Small intestine (tissue), 16 donors: ENCODE measurements at places on chromosomes 4 and X. TPM values are rescaled to one million over a fixed set of nuclear protein-coding genes. Genes with fewer than 3 reads are reported as not detected.
A peak's percentile ranks its signal among the peaks of the same experiment; 100 is the strongest.

The CYTL1 gene
- polyA plus RNA-seq: 4.0 TPM

The CENPVL2 gene
- polyA plus RNA-seq: not detected

The KIAA1210 gene
- polyA plus RNA-seq: not detected

The GPRIN3 gene
- polyA plus RNA-seq: 3.7 TPM

The FOXR2 gene
- not detected for polyA plus RNA-seq

The RAB28 gene
- 7.4 TPM for polyA plus RNA-seq

The HOPX gene
- polyA plus RNA-seq: 83.0 TPM

The FAM9C gene
- polyA plus RNA-seq: 0.06 TPM

GRCh38 chrX:80749404-80749803 lies 60.3 kb downstream of the BRWD3 start:
- H3K27ac ChIP-seq: no peak overlapping the region
- no peaks in the 10 kb centered on the region for H3K4me1 ChIP-seq
- no peak for DNase-seq
- no peak overlapping the region for H3K4me3 ChIP-seq
- no peaks in the 10 kb centered on the region for H3K27me3 ChIP-seq
- no peaks in the 10 kb centered on the region for H3K36me3 ChIP-seq

- DNase-seq: no peak
- H3K27me3 ChIP-seq: no peaks in the 10 kb centered on the region
- no peak overlapping the region for H3K27ac ChIP-seq
- no peaks in the 10 kb centered on the region for H3K36me3 ChIP-seq
- no peaks in the 10 kb centered on the region for H3K4me1 ChIP-seq
Observed at GRCh38 chr4:179007755-179008154, 1565.5 kb upstream of the AGA start.

DNA sequence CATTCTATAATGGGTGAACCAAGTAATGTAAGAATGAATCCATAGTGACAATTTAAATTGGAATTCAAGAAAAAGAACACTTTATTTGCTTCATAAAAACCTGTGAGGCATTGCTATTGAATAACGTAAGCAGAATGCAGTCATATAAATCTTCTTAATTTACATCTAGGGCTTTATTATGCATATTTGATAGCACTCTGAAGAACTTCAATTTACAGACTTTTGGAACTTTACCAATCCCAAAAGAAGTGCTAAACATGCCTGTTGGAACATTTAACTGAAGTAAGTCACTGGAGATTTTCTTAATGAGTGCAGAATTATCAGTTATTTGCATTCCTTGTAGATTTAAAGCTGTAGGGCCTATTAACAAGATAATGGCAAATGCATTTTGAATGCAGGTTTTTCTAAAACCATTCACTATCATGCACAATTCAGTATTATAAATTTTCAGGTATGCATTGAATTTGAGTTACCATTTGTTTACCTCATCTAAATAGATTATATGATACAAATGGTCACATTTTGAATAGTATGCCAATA lies 1181.2 kb downstream of the ARAP2 start:
- no peak for DNase-seq
- H3K36me3 ChIP-seq: no peaks in the 10 kb centered on the region
- no peak overlapping the region for H3K27ac ChIP-seq
- no peaks in the 10 kb centered on the region for H3K27me3 ChIP-seq
- H3K4me1 ChIP-seq: no peaks in the 10 kb centered on the region
- no peak overlapping the region for H3K4me3 ChIP-seq

DNA sequence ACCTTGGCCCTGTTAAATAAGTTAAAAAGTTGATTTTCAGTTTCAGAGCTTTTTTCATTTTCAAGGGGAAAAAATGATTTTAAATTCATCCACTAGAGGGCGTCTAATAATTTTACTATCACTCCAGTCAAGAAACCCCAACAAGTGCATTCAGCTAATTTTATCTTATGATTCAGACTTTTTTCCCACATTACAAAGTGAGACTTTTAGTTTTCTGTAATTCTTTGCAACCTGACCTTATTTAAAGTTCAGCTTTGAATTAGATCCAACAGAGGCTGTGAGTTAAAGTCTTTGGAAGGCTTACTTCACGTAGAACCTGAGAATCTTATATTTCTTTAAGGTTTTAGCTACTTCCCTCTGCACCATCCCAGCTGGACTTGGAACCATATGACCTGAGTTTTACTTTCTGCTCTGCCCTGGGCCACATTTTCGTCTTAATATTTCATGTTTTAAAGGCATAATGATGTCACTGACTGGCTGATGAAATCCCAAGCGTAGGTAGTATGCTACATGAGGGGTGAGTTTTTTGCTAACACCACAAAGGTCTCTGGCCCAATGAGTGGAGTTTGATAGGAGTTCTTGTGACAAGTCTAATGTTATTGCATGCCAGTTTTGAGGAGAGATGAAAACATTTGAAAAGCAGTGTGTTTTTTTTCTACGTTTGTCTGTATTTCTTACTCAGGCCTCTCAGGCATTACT lies 7.2 kb downstream of the GNRHR start:
- DNase-seq: peak; percentile 41
- H3K4me3 ChIP-seq: no peak overlapping the region
- H3K27ac ChIP-seq: no peak overlapping the region
- H3K4me1 ChIP-seq: no peaks in the 10 kb centered on the region

DNA sequence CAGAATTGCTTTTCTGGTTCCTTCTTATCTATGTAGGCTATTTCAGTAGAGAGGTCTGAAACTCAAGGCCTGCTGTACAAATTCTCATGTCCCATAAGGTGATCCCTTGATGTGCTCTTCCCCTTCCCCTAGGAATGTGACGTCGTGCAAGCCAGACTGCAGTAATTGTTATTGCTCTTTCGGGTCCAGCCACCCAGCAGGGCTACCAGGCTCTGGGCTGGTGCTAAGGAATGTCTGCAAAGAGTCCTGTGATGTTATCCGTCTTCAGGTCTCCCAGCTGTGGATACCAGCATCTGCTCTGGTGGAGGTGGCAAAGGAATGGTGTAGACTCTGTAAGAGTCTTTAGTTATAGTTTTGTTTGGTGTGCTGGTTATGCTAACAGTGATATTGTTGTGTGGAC lies 378.7 kb downstream of the C4orf33 start:
- DNase-seq: no peak
- H3K27ac ChIP-seq: no peak overlapping the region
- H3K4me3 ChIP-seq: no peak overlapping the region

- H3K4me1 ChIP-seq: no peaks in the 10 kb centered on the region
- no peak overlapping the region for H3K4me3 ChIP-seq
- no peak overlapping the region for H3K27ac ChIP-seq
- H3K36me3 ChIP-seq: no peaks in the 10 kb centered on the region
- no peak for DNase-seq
- no peaks in the 10 kb centered on the region for H3K27me3 ChIP-seq
Observed at GRCh38 chrX:132745593-132745992, 212.8 kb downstream of the HS6ST2 start.

DNA sequence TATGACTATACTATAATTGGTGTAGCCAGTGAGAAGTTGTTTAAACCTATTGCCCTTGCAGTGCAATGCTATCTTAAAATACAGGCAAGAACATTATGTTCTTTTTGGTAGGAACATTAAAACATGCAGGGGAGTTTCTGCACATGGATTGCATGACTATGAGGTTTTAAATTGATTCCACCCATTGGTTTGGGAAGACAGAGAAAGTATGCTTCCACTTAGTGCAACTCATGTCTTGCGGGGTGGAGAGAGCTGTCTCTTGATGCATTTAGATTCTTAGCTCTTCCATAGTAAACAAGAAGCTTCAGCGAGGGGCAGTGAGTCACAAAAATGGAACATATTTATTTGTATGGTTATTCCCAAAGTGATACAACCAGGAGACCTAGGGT lies 39.5 kb upstream of the RASL11B start:
- no peak for DNase-seq
- no peak overlapping the region for H3K4me3 ChIP-seq
- no peaks in the 10 kb centered on the region for H3K36me3 ChIP-seq
- no peaks in the 10 kb centered on the region for H3K27me3 ChIP-seq
- H3K27ac ChIP-seq: no peak overlapping the region
- H3K4me1 ChIP-seq: no peaks in the 10 kb centered on the region

DNA sequence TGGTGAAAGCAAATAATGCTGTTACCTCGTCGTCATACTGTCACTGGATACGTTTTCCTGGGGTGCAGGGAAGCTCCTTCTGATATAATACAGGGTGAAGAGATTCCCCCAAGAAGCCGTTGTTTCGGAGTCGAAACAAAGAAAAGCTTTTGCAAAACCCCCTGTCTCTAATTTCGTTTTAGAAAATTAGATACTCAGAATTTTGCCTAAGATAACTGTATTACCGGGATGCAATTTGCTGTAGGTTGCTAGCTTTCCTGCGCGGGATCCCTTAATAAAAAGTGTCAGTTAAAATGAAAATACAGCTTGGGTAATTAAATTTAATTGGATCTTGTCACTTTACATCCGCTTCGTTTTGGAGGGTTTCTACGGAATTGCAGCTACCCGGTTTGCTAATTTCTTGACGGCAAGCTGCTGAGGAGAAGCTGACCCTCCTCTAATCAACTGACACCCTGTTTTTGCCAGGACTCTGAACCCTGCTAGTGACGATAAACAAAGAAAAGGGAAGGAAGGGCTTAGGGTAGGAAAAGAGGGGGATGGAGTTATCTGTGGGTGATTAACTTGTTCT lies 174.6 kb downstream of the SHOX start:
- no peaks in the 10 kb centered on the region for H3K4me1 ChIP-seq
- H3K27me3 ChIP-seq: no peaks in the 10 kb centered on the region
- no peaks in the 10 kb centered on the region for H3K36me3 ChIP-seq
- no peak overlapping the region for H3K4me3 ChIP-seq
- no peak overlapping the region for H3K27ac ChIP-seq
- no peak for DNase-seq

DNA sequence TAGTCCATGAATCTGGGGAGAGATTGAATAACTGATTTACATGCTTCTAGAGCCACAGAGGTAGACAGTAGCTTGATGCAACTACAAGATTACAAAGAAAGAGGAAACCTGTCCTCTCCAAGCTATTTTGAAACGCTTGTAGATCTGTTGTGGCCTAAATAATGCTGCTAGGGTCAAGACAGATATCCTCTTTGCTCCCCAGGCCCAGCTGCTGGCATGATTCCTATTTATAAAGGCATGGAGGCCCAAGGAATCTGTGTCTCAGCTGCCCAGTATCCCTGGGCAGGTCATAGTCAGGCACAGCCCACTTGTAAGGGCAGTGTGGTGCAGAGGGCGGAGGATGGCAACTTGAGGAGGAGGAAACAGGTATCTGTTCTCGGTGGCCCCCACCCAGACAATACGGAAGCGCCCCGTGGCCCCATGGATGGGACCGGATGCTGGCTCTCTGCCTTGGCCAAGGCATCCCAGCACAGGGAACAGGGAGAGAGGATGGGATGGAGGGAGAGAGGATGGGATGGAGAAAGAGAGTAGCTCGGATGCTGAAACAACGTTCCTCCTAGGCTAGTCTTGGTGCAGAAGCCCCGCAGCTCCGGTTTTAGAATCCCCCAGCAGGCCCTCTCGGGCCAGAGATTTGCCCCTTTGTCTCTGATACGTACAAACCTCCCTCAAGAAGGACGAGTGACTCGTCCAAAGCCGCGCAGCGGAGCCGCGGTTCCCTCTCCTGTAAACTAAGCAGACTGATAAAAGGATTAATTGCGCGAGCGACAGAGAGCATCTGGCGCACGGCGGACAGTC lies 767 bp upstream of the SMIM20 start:
- peaks cover 12% of the 10 kb centered on the region for H3K4me1 ChIP-seq
- H3K27ac ChIP-seq: peak overlapping the region; percentile 89
- H3K27me3 ChIP-seq: no peaks in the 10 kb centered on the region
- no peak for DNase-seq
- H3K36me3 ChIP-seq: no peaks in the 10 kb centered on the region

- H3K27me3 ChIP-seq: no peaks in the 10 kb centered on the region
- H3K36me3 ChIP-seq: no peaks in the 10 kb centered on the region
- H3K4me3 ChIP-seq: no peak overlapping the region
- no peaks in the 10 kb centered on the region for H3K4me1 ChIP-seq
Observed at GRCh38 chrX:97295954-97296353, 412.2 kb downstream of the RPA4 start.

DNA sequence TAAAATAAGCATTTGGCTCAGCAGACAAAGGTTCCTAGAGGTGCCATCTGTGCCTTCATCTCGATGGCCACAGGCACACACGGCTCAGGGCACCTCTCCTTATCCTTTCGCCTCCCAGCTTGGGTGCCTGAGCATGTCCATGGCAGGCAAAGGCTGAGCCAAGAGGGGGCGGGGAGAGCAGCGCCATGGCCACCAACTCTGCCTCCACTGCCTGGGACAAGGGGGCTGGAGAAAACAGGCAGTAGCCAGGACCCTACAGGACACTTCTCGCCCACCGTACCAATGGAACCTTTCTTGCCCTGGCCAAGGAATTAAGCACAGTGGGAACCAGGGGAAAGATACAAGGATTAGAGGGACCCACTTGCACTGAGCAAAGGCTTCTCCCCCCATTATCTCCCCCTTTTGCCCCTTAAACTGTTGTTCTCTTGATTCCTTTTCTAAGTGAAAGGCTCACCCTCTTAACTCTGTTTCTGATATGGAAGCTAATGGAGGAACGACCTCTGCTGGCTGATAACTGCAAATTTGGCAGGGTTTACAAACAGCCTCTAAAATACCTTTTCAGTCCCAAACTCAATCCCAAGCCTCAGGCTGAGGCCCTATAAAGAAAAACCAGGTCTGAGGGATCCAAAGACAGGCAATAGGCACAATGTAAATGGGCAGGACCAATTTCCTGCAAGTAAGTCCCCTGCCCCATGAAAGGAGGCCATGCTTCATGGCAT lies 335.2 kb downstream of the ADAM29 start:
- no peak for DNase-seq
- H3K4me3 ChIP-seq: no peak overlapping the region
- H3K36me3 ChIP-seq: no peaks in the 10 kb centered on the region

DNA sequence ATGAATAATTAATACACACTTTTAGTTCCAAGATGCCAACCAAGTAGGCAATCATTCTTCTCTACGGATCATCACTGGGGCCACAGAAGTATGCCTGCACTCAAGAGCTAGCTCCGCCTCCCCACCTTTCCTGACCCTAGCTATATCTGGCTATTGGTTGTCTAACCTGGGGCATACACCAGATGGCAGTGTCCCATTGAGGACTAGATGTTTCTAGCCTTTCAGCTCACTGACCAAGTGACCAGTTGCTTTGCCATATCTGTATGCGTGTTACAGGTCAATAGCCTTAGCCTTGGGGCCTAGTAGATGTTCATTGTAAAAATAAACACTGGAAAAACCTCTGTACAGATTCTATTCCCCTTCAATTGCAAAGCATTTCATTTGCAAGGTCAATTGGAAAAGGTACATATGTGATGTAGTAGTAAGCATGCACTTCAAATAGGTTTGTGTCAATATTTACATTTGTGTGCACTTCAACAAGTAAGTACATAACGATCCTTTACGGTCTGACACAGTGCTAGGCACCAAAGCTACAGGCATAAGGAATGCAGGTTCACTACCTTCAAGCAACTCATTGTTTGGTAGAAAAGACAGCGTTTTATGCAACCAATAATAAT lies 521.7 kb downstream of the PPARGC1A start:
- peaks cover under 1% of the 10 kb centered on the region for H3K27me3 ChIP-seq
- peak; percentile 14 for DNase-seq
- H3K4me1 ChIP-seq: no peaks in the 10 kb centered on the region
- no peak overlapping the region for H3K4me3 ChIP-seq
- H3K27ac ChIP-seq: no peak overlapping the region
- H3K36me3 ChIP-seq: no peaks in the 10 kb centered on the region
